ENCODE measurements at places on chromosomes 13 and 19.

GRCh38 chr19:42290136-42290522 is 11.8 kb upstream of the PRR19 start:
- no peak for DNase-seq

GRCh38 chr13:95924389-95924994 is 128.7 kb downstream of the UGGT2 start:
- DNase-seq = no peak

DNA sequence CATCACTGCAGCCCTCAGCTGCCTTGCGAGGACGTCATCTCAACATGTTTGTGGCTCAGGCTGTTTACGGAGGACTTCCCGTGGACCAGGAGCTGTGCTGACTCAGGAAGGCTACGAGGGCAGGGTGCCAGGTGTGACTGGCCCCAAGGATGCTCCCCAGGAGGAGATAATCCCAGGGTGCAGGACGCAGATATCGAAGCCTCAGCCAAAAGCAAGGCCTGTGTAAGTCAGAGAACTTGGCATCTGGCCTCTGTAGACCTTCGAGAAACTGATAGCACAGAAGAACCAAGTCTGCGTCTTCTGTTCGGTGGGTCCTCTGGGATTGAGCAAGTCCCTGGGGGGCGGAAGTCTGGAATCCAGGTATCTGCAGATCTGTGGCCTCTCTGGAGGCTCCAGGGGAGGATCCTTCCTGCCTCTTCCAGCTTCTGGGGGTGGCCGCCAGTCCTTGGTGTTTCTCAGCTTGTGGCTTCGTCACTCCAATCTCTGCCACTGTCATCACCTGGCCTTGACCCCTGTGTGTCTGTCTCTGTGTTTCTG is 2.6 kb upstream of the DOHH start:
- no peak for DNase-seq

GRCh38 chr19:45564131-45564780 is 20.3 kb downstream of the OPA3 start:
- DNase-seq = no peak

DNA sequence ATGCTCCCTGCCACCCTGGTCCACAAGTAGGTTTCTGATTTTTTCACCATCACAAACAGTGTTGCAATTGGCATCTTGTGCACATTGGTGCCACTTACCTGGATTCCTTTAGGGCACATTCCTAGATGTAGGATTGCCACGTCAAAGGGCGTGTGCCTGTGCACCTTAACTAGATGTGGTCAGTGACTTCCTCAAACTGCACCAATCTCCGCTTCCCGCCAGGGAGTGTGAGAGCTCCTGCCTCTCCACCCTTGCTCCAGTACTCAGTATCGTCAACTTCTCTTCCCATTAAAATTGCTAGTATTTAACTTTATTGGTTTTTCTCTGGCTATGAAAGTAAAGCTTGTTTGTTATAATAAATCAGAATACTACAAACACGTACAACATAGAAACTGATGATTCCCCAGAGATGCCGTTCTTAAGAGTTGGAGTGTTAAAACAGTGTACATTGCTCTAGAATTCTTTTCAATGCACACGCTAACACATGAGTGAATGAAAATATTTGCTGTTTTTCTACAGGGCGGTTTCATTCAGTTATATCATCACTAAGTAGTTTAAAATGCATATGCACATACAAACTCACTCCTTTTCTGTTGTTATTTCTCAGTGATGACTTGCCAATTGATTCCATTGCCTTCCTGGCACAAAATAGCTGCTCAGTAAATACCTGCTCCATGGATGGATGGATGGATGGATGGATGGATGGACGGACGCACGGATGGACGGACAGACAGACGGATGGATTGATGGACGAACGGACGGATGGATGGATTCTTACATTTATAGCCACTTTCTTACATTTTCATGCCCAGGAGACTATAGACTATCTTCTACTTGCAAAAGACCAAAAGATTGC is 23.4 kb downstream of the CCNE1 start:
- no peak for DNase-seq
